ENCODE measurements at places on chromosomes 4 and X.

DNA sequence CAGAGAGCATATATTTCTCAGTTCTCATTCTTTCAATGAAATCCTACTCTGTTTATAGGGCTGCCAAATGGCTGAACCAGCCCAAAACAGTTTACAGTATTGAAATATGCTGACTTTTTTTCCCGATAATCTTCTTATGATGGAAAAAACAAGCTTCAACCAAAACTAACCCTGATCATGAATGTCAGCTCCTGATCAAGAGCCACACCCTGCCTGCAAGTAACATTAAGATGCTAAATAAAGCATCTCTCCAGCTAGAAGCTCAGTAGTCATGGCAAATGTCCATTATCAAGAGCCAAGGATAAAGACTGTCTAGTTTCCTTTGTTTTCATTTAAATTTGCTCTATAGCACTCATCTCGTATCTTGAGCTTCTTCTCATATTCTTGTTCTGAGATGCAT, 136.0 kb downstream of the ADAMTS3 start:
- no peak for DNase-seq

DNA sequence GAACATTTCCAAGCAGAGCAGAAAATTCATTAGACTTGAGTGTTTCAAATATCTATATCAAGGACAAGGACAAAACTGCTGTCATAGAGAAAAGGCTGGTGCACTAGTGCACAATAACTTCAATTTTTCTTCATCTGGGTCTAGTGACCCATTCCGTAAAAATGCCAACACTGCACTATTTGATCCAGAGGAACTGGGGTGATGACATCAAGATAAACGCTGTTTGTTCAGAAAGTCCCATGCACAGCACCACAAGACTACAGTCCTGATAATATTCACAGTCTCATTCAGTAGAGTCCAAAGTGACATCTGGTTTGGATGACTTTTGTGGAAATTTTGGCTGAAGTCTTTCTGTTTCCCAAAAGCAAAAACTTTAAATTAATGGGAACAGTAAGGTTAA, 303.5 kb upstream of the GALNT7 start:
- no peak for DNase-seq

DNA sequence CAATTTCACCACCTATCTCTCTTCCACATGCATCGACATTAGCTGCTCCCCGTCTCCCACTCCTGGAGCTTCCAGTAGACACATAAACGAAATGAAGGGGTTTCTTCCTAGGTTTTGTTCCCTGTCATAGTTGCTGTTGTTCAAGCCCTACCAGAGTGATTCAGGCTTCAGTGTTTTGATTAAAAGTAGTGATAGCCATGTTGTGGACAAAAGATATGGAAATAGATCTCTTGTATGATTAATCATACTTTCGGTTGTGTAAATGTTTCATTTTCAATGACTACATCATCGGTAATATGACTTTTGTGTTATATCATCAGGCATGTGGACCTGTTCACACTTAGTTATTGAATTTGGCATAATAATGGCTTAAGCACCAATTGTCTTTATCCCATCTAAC, 96.5 kb upstream of the KLF3 start:
- DNase-seq, result no peak

- no peak for DNase-seq
These were observed 4.6 kb upstream of the HAUS3 start for GRCh38 chr4:2246384-2247127.
